Right kidney (tissue), 9 donors: ENCODE measurements at places on chromosomes 7 and 10.
A peak's percentile ranks its signal among the peaks of the same experiment; 100 is the strongest.

- no peak for DNase-seq
Measured at GRCh38 chr7:37332243-37333016, 116.2 kb downstream of the ELMO1 start.

- no peak for DNase-seq
Measured at GRCh38 chr7:1324028-1324900, 91.6 kb downstream of the UNCX start.

- peak; percentile 44 for DNase-seq
Measured at GRCh38 chr7:51366930-51367613, 50.5 kb upstream of the COBL start.

DNA sequence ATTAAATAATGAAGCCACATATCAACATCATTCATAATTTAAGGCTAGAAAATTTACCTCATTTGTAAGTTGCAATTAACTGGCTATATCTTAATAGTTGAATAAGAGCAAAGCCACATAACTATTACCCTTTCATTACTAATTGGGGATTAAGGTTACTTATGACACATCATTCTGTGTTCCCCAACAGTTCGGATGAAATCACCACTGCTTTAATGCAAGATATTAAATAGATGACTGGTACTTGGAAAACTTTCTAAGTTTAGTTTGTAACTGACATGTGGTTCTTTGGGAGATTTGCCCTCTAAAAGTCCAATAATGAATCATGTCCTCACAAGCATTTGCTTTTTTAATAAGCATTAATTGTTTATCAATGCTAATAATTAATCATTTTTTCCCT lies 109.1 kb downstream of the MTERF1 start:
- no peak for DNase-seq

GRCh38 chr10:101363850-101364400 lies 10.0 kb downstream of the BTRC start:
- no peak for DNase-seq

GRCh38 chr10:65348637-65349036 lies 1577.2 kb upstream of the LRRTM3 start:
- no peak for DNase-seq

DNA sequence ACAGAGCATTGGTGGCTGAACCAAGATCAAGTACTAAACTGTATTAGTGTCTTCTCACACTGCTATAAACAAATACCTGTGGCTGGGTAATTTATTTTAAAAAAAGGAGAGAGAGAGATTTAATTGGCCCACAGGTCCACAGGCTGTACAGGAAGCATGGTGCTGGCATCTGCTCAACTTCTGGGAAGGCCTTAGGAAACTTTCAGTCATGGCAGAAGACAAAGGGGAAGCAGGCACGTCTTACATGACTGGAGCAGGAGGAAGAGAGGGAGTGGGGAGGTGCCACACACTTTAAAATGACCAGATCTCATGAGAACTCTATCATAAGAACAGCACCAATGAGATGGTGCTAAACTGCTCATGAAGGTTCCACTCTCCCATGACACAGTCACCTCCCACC lies 95.2 kb upstream of the JCAD start:
- no peak for DNase-seq

- DNase-seq = no peak
Measured at GRCh38 chr7:137694405-137694804, 152.4 kb downstream of the DGKI start.

DNA sequence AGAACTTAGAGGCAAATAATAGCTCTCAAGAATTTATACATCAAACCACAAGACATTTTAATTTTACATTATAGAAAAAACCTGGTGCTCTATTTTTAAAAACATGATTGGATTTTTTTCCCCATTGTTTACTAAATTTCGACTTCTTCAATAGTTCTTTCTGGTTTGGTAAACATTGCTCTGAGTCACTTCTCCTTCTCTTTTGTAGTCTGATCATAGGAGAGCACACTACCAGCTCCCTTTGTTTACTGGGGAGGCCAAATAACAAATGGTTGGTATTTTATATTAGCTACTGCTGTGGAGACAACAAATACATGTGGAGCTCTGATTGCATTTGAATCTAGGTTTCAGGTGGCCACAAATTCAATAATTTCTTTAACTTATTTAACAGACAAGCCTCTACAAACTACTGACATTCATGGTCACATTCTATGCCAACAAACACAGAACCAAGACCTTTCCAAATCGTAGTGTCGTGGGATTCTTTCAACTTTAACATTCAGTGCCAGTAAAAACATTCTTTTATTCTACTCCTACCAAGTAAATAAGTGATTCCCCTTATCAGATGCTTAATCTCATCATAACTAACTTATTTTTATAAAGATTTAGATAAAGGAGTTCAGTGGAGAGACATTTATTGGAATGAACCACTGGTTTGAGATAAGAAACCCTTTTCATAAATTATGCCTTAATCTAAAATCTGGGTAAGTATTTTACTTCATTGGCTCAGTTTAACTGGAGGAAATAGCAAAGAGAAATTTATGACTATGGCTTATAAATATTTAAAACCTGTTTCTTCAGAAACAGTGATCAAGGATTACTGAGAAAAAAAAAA lies 17.7 kb upstream of the FXYD4 start:
- DNase-seq = no peak

DNA sequence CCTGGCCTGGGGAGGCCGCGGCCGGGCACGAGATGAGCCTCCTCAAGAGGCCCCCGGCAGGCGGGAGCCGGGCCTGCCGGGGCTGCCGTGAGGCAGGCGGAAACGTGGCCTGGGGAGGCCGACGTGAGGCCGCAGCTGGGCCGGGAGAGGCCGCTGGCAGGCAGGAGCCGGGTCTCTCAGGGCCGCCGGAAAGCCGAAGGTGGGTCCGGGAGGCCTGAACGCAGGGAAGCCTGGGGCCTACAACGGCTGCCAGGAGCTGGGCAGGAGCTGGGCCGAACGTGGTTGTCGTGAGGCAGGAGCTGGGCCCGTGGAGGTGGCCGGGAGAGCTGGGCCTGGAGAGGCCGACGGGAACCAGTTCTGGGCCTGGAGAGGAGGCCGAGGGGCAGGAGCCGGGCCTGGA lies 171.9 kb downstream of the TPST1 start:
- DNase-seq = no peak

- DNase-seq = no peak
Measured at GRCh38 chr10:77359950-77360520, 277.6 kb downstream of the KCNMA1 start.

- DNase-seq = peak; percentile 22
Measured at GRCh38 chr10:87850742-87851205, 12.6 kb downstream of the KLLN start.

DNA sequence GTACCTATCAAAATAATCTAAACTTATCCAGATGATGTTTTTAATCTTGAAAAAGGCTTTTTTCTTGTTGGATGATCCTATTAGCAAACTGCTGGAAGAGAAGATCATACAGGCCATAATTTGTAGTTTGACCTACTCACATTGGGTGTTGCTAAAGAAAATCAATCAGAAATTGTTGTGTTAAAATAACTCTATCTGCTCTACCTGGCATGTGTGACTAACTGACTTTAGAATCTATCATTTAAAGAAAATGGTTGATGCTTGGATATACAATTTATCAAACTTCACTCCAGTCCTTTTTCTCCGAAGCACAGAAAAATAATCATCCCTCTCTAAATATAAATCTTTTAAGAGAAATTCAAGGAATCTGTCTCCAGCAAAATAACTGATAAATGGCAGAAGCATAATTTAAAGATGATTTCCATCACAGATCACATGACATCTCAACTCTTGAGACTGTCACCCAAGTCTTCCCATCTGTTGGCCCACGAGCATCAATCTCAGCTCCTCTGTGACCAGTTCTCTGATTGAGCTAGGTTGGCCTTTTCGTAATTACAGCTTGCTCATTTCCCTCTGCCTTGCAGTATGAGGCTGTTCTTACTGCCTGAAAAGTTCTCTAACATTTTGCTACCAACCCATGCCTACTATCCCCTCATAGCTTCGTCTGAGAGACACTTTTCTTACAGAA lies 36.4 kb downstream of the CABCOCO1 start:
- DNase-seq = no peak

- DNase-seq = no peak
Measured at GRCh38 chr10:126468876-126469643, 80.8 kb upstream of the ADAM12 start.

DNA sequence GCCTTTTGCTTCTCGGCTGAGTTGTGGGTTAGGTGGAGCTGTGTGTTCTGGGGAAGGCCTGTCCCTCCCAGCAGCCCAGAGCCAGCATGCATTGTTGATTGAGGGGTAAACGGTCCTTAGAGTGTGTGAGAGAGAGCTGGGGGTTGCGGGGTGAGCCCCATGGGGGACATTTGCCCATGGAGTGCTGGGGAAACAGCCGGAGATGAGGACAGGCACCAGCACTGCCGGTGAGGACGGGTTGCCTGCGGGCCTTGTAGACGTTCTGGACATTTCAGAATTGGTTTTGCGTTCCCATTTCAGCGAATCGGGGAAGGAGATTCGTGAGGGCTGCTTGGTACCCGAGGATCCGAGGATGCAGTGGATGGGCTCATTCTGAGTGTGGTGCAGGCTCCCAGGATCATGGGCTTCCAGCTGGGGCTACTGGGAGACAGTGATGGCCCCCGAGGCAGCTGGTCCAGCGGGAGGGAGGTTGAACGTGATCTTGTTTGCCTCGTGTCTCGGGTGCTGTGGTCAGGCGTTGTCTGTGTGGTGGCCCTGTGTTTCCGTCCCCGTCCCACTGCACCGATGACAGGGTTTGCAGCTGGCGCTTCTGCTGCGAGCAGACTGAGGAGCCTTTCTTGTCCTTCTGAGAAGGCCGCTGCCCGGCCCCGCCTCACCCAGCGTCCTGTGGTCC lies 113.9 kb downstream of the CYTH3 start:
- DNase-seq = no peak

DNA sequence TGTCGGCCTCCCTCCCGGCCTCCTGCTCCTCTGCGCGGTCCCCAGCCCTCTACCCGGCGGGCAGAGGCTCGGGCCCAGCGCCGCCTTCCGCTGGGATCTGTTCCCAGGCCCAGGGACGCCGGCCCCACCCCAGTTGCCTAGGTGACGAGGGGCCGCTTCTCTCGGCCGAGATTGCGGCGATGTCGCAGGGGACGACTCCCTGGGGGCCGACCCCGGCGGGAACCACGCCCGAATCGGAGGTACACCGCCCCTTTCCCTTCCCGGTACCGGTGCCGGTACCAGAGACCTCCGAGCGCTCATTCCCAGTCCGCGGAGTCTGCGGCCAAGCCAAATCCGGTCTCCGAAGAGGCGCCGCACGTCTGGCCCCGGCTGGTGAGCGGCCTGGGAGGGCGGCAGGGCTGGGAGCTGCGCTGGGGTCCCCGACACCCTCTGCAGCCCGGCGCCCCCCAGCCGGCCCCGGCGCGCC lies at the start of gene CABCOCO1:
CABCOCO1 (plus strand) TSS at position 136 of the 466 bp plus-strand sequence; CDS start at position 180, 44 bp downstream.
- DNase-seq = peak; percentile 93

DNA sequence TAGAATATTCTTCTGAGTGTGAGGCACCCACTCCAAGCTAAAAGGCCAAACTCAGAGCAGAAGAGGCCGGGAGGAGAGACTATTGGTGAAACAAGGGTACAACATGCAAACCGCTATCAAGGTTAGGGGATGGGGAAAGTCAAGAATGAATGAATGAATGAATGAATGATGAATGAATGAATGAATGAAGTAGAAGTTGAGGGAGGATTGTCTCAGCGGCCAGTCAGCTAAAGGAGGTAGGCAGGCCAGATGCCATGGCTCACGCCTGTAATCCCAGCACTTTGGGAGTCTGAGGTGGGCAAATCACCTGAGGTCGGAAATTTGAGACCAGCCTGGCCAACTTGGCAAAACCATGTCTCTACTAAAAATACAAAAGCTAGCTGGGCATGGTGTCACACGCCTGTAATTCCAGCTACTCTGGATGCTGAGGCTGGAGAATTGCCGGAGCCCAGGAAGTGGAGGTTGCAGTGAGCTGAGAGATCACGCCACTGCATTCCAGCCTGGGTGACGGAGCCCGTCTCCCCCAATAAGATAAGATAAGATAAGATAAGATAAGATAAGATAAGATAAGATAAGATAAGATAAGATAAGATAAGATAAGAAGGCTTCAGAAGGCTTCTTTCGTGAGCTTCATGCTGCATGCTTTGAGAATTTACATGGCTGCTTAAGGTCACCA lies 250.8 kb downstream of the CCDC3 start:
- DNase-seq = no peak

GRCh38 chr10:35821339-35821911 lies 179.3 kb upstream of the FZD8 start:
- DNase-seq = peak; percentile 21

DNA sequence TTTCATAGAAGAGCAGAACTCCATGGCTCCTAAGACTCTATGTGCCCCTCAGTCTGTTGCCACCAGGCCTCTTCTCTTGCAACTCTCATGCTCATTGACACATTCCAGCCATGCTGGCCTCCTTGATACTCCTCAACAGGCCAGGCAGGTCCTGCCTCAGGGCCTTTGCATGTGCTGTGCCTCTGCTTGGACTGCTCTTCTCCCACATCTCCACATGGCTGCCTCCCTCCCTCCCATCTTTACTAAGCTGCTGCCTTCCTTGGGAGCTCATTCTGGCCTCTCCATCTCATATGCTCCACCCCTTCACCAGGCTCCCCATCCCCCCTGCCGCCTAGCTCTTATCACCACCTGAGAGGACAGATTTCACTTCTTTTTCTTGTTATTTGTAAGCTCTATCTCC lies 103.8 kb upstream of the GPR26 start:
- no peak for DNase-seq

GRCh38 chr10:82378146-82378545 lies 503.2 kb downstream of the NRG3 start:
- no peak for DNase-seq

- no peak for DNase-seq
Measured at GRCh38 chr7:15620491-15621185, 58.8 kb upstream of the AGMO start.

GRCh38 chr7:23765943-23766342 lies 55.9 kb downstream of the STK31 start:
- no peak for DNase-seq

DNA sequence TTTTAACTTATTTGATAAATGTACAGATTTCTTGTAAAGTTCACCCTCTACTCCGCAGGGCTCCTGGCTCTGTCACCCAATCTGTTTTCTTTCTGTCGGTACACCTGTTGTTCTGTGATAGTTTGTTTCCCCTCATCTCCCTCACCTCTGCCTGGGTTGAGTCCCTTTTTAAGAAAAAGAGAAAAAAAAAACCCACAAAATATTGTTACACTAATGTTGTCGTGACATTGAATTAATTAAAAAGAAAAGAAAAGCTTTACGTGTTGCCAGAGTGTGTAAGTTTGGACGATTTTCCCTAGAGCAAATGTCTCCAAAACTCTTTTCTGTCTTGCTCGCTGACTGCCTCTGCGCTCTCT lies 3.4 kb downstream of the HMX3 start:
- DNase-seq = no peak

DNA sequence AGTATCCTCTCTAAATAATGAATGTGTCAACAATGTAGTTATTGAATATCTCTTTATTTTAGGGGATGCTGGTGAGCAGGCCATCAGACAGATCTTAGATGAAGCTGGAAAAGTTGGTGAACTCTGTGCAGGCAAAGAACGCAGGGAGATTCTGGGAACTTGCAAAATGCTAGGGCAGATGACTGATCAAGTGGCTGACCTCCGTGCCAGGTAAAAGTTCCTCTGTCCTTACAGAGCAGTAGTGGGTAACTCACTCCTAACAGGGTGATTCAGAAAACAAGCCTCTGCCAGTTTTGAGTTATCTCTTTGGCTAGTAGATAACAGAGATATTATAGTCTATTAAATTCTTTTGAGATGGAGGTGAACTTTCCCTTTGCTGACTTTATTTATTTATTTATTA lies 67.3 kb downstream of the AP3M1 start:
- DNase-seq = no peak
